Activated CD8-positive, alpha-beta memory T cell treated with anti-CD3 and anti-CD28 coated beads, Interleukin-2, amount 10 ng/mL, durations not matched to agents 7 days and 5 days (primary cell): ENCODE measurements at places on chromosomes 13 and 19.

DNA sequence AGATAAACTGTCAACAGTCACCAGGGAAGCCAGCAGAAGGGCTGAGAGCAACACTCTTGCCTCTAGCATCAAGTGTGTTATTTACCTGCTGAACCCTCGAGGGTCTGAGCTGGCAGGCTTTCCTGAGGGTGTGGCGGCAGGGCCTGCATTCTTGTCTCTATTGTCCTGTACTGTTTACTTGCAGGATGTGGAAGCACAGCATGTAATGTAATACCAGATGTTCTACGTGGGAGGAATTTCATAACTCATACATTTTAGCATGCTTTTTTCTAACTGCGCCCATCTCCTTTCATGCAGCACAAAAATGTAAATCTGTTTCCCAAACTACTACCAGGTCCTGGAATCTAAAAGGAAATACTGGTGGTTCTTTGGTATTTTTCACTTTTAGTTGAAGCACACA lies 153.1 kb downstream of the RGCC start:
- DNase-seq, result no peak

GRCh38 chr13:30153545-30154426 lies 153.6 kb downstream of the KATNAL1 start:
- no peak for DNase-seq

DNA sequence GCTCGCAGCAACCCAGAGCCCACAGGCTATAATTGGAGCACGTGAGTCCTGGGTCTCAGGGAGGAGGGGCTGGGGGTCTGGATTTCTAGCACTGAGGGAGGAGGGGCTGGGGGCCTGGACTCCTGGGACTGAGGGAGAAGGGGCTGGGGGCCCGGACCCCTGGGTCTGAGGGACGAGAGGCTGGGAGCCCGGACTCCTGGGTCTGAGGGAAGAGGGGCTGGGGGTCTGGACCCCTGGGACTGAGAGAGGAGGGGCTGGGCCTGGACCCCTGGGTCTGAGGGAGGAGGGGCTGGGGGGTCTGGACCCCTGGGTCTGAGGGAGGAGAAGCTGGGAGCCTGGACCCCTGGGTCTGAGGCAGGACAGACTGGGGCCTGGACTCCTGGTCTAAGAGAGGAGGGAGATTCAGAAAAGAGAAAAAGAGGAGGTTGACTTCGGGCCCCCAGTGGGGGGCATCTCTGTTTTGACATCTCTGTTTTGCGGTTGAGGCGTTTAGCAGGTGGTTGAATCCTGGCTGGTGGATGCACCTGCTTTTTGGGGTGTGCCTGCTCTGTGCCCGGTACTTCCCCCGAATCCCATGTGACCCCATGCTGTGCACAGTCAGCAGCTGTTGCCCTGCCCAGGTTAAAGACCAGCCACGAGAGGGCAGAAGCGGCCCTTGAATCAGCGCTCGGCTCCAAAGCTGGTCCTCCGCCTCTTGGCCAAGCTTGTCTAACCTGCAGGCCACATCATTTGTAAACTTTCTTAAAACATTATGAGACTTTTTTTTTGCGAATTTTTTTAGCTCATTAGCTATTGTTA lies 10.5 kb downstream of the PVR start:
- DNase-seq, result peak; percentile 81

- DNase-seq, result peak; percentile 54
Measured at GRCh38 chr19:42313096-42313839, at the start of gene TMEM145. TMEM145 (plus strand) TSS chr19:42313309; CDS start chr19:42313377, 68 bp downstream.

- DNase-seq, result no peak
Measured at GRCh38 chr13:36447501-36447900, 15.2 kb downstream of the CCNA1 start.

- no peak for DNase-seq
Measured at GRCh38 chr19:13207237-13207845, 57.1 kb downstream of the IER2 start.

- no peak for DNase-seq
Measured at GRCh38 chr13:36193151-36193855, 21.1 kb downstream of the SOHLH2 start.

GRCh38 chr13:112642090-112642460 lies 47.8 kb upstream of the ATP11A start:
- DNase-seq, result no peak

GRCh38 chr19:17021793-17022590 lies 4.6 kb downstream of the CPAMD8 start:
- no peak for DNase-seq

DNA sequence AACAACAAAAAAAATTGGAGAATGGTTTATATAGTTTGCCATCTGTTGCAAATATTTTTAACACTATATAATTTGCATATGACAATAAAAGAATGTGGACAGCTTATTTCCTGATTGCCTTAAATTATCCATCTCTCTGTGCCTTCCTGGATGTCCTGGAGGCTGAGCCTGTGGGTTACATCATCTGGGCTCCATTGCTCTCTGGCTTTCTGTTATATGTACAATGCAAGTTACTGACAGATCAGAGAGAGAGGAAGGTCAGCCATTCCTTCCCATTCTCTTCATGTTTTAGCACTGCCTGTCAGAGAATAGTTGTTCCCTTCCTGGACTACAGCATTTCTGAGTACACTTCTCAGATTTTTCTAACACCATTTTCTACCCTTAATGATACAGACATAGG lies 758.3 kb upstream of the PCDH20 start:
- no peak for DNase-seq

DNA sequence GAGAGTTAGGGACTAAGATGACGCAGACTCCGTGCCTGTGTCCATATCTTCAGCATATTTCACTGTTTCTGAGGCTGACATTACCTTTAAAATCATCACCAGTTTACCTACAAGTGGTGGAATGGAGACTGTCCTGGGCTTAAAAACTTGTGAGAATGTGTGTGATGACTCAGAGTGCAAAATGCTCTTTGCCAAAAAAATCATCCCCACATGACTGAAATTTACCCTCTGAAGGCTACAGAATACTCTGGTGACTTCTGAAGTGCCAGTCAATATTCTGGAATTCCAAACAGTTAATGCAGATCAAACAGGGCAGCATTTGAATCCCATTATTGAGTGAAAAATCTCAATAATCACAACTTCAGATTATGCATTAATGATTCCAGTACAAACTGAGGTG lies 901.4 kb downstream of the EFNB2 start:
- no peak for DNase-seq

- DNase-seq, result no peak
Measured at GRCh38 chr19:39906820-39907611, 27.4 kb downstream of the FCGBP start.

DNA sequence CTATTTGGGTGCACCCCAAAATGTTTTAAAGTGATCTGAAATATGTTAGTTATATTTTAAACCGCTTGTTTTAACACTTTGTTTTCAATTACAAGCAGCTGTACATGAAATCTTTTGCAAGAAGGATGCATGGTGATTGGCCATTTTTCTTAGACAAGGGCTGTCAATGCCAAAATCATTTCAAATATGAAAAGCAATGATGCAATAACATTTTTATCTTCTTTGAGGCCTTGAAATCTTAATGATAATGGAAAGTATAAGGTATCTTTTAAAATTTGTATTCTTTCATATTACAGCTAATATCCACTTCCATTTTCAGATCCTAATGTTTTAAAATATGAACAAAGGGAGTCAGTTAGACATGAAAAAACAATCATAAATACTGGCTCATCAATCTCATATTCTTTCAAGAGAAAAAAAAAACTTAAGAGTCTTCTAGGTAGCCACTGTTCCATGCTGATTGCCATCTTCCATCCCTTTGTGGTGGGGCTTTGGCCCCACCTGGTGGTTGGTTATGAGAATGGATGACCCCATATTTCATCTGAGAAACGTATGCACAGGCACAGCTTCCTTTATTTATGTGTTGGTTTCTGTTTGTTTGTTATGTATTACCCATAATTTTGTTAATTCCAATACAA lies 330.3 kb upstream of the MIR17HG start:
- no peak for DNase-seq

DNA sequence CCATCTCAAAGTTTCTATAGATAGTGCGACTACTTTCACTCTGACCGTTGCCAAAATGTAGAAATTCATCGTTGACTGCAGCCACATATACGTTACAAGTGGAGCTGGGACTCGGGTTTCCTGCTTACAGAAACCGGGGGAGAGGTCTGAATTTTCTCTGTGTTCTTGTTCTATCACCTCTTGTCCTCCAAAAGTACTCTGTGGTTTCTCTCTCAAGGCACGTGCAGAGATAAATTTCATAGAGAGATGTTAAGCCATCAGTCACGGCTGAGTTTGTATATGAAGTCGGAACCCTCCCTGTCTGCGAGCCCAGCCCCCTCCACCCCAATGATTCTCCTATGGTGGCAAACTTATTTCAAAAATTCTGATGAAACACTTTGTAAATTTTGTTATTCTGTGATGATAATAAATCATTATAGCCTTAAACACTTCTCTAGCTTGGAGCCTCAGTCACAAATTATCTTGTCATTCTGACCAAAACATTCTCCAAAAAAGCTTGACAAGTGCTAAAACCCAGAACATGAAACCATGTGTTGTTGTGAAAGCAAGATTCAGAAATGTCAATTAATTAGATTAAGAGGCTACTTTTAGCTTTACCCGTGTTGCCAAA lies 87.5 kb downstream of the TSHZ3 start:
- DNase-seq, result no peak

DNA sequence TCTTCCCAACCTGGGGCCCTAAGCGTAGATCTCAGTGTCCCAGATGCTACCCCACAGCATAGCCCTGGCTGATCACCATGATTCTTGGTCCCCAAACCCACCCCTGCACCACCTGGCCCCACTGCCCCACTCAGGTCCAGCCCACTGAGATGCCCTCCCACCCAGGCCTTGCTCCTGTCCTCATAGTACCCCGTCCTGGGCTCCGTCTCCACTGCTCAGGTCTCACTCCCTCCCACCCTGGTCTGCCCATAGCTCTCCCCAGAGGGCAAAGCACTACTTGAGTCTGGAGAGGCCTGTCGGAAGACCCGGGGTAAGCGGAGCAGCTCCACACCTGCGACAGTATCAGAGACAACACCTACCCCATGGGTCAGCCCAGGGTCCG lies 35.8 kb upstream of the ISYNA1 start:
- DNase-seq, result no peak

DNA sequence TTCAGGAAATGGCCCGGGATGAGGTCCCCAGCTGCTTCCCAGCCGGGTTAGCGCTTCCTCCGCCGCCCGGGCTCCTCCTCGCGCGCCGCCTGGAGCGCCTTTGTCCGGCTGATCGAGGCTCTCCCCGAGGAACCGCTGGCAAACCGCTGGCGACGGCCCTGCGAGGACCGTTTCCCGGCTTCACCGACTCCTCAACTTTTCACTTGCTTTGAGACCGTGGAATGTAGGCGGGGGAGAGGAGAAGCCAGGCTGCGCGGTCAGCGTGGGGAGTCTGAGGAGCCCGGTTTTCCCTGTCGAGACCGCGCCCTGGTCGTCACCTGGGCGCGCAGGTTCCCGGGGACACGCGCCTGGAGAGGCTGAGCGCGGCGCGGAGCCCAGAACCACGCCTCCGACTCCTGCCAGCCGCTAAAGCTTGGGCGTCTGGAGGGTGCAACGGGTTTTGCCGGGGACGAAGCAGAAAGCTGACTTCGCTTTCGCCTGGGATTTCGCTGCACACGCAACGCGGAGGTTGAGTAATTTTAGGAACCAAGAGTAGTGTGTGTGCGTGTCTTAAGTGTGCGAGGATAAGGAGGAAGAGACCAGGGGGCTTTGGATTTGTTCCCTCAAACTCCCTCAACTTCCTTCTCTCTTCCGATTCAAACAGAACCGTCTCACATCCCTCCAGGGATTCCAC lies 7.3 kb upstream of the DGKH start:
- DNase-seq, result peak; percentile 52

GRCh38 chr13:81916461-81916860 lies 1575.5 kb upstream of the SPRY2 start:
- no peak for DNase-seq

DNA sequence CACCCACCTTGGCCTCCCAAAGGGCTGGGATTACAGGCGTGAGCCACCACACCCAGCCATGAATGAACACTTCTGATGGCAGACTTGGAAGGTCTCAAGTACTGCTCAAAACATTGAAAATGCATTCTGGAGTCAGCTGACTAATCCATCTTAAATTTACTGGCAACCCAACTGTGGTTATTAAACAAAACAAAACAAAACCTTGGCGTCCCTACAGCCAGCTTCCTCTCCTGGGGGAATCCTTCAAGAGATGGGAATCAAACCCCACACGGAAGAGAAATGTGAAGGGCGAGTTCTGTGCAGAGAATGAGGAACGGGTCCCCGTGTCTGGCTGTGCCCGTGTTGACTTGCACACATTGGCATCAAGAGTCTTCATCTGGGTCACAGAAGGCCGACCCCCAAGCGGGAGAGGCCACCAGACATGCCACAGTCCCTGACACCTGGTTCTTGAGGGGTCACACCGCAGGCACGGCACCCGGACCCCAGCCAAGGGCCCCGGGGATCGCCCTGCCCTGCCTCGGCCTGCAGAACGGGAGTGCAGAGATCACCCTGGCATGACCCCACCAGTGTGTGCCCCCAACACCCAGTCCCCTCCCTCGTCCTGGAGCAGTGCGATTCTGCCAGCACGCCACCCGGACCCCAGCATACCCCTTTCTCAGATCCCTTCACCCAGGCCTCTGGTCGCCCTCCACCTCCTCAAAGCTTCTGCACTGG lies 3.2 kb downstream of the MAP2K2 start:
- no peak for DNase-seq

DNA sequence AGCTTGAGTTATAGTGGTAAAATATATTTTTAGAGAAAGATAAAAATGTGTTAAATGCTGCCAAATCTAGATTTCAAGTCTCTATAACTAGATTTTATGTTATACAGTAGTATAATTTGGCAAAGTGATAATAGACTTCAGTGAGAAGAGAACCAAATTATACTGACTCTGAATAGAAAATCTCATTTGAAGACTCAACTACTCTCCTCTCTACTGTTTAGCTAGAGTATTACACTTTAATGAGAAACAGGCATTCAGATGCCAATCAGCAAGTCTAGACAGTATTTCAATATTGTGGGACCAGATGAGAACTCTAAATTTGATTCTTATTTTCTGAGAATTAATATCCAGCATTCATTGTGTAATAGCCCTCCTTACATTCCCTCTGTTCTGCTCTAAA lies 311.2 kb downstream of the SLITRK5 start:
- no peak for DNase-seq

DNA sequence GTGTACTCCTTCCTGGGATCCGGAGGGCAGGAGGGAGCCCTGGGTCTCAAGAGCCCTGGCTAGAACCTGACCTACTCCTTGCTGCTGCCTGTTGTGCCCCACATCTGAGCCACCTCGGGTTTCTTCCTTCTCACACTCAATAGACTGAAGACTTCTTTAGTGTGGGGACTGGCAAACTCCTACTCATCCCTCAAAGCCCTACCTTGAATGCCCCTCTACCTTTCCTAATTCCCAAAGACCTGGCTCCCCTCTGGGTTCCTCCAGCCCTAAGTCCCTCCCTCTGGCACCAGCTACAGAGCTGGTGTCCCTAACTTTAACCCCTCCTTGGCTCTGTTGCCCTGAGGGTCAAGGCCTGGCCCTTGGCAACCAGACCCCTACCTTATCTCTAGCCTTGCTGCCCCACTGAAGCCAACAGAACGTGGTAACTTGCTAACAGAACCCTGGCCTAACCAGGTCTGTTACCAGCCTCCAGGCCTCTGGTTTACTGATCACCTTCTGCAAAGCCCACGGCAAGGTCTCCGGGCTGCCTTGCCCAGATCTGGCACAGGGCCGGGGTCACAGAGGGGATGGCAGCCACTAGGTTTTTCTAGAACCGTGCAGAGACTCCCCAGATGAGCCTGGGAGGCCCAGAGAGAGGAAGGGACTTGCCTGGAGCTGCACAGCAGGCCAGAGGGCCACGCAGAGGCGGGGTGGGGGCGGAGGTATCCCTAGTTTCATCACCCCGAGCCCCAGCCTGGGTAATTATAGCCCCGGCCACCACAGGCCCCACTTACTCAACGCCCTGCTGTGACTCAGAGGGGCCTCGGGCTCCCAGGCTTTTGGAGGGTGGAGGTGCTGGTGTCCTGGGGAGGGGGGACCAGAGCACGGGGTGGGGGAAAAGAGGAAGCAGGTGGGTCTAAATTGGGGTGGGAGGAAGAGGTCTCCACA lies 15.3 kb downstream of the ZBTB7A start:
- peak; percentile 76 for DNase-seq
